ENCODE measurements at places on chromosomes 7 and 10. TPM values are rescaled to one million over a fixed set of nuclear protein-coding genes. Genes with fewer than 3 reads are reported as not detected.

DNA sequence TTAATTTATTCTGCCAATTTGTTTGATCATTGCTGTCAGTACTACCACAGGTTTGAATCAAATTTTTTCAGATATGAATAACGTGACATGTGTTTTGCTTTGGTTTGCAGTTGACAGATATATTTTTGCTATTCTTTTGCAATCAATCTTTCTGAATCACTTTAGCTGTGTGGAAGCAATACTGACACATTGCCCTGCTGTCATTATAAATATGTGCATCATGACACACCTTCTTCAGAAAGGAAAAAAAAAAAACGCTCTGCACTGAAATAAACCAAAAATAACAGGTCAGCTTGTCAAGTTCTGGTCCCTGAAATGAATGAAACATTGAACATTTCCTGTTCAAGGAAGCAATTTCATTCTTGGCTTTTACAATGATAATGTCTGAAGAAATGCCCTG, 93.8 kb upstream of the FAM13C start:
- H3K27ac ChIP-seq = no peak overlapping the region
- H3K36me3 ChIP-seq = no peaks in the 10 kb centered on the region
- H3K4me3 ChIP-seq = no peak overlapping the region
- DNase-seq = no peak
- H3K27me3 ChIP-seq = no peaks in the 10 kb centered on the region
- H3K4me1 ChIP-seq = peaks cover 5% of the 10 kb centered on the region

- H3K36me3 ChIP-seq = no peaks in the 10 kb centered on the region
- no peaks in the 10 kb centered on the region for H3K4me1 ChIP-seq
- no peak overlapping the region for H3K4me3 ChIP-seq
Measured at GRCh38 chr7:21468969-21469368, 41.1 kb downstream of the SP4 start.

DNA sequence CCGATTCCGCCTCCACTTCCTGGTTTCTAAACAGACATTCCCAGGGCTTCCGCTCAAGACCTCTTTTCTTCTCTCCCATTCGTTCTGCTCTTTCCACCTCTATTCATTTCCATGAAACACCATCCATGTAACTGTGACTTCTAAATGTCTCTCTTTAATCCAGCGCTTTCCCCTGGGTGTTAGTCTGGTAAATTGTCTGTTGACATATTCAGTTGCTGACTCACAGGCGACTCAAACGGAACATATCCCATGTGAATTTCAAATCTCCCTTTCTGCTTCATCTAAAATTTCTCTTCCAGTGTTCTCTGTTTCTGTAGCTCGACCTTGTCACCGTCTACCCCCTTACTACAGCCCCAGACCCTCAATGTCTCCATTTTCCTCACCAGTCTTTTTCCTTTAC, 119.1 kb downstream of the PFKFB3 start:
- H3K27ac ChIP-seq = no peak overlapping the region
- DNase-seq = no peak
- no peaks in the 10 kb centered on the region for H3K27me3 ChIP-seq

COL1A2 gene
- 1,356 TPM for total RNA-seq

FMC1 gene
- total RNA-seq = 11.4 TPM

DNA sequence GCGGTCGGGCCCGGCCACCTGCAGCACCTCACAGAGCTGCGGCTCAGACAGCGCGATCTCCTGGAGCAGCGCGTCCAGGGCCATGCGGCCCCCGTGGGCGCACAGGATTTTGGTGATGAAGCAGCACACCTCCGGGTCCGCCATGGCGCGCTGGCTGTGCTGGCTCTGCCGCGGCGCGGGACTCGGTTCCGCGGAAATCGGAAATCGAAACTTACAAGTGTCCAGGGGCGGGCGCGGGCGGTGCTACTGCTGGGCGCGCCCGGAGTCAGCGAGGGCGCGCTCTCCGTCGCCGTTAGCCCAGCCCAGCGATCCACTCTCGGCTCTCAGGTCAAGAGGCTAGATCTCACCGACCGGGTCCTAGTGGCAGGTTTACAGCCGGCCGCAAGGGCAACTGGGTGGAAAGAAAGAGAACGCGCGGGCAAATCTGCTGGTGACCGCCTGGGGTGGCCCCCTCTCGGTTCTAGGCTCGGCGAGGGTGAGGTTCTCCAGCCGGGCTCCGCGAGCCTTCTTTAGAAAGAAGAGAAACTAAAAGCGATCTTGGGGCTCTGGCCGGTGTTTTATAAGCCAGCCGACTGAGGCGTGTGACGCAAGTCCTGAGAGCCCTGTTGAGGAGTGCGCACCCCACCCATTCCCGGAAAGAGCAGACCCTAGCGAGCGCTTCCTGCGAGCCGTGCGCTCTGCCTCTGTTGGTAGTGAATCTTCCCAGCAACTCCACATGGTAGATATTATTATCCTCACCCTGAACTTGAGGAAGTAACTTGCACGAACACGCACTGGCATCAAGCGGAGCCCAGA, at the start of gene ZC3HAV1:
Gene ZC3HAV1, minus strand, starts transcription at position 533 of the 795 bp plus-strand sequence. Its CDS starts 389 bp downstream, at position 144.
- H3K4me3 ChIP-seq = peak within 1 kb of the TSS; percentile 99
- no peaks in the 10 kb centered on the region for H3K27me3 ChIP-seq
- peak; percentile 52 for DNase-seq
- H3K27ac ChIP-seq = peak within 1 kb of the TSS; percentile 92
- peaks cover 10% of the 10 kb centered on the region for H3K4me1 ChIP-seq
- no peaks in the 10 kb centered on the region for H3K36me3 ChIP-seq

DNA sequence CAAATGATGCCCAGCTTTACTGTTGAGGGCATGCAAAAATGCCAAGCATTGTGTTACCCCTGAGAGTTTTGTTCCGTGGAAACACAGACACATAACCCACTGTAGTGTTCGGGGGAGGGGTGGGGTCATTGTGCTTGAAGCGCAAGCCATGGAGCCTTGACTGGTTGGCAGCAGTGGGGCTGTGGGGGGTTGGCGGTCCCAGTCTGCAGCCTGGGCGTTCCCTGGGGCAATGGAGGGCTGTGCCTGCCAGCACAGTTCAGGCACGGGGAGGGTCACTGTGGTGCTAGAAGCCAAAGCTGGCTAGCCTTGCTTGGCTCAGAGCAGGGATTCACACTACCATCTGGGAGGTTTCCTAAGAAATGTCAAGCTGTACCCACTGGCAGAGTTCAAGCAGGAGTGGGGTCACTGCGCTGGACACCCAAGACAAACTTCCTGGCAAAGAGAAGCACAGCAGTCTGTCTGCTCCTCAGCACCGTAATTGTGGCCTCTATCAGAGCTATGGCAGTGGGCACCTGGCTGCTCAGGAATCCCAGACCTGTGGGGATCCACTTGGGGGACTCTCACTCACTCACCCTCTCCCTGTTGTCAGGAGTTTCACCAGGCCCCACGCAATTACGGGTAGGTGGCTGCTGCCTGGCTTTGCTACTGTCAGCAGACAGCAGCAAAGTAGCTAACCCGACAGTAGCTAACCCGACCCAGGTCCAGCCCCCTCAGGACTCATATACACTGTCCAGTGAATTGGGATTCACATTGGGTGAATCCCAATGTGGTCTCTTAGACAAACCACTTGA, 292.4 kb downstream of the ZWINT start:
- H3K27me3 ChIP-seq = no peaks in the 10 kb centered on the region
- no peak overlapping the region for H3K27ac ChIP-seq
- no peaks in the 10 kb centered on the region for H3K4me1 ChIP-seq
- no peak for DNase-seq
- no peaks in the 10 kb centered on the region for H3K36me3 ChIP-seq

- H3K4me3 ChIP-seq = peak overlapping the region; percentile 55
- no peak for DNase-seq
- H3K4me1 ChIP-seq = no peaks in the 10 kb centered on the region
- no peaks in the 10 kb centered on the region for H3K27me3 ChIP-seq
- no peak overlapping the region for H3K27ac ChIP-seq
Measured at GRCh38 chr7:157612664-157613561, 276.1 kb downstream of the DNAJB6 start.

CCDC3 gene
- total RNA-seq = 127 TPM

DNA sequence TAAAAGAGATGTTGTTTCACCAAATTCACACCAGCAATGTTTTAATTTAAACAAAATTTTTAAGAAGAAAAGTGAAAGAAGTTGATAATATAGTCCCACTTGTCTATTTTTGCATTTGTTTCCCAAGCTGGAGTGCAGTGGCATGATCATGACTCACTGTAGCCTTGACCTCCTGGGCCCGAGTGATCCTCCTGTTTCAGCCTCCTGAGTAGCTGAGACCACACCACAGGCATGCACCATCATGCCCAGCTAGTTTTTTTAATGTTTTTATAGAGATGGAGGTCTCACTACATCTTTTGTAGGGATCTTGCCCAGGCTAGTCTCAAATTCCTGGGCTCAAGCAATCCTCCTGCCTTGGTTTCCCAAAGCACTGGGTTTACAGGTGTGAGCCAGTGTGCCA, 14.1 kb upstream of the NDUFA5 start:
- no peaks in the 10 kb centered on the region for H3K27me3 ChIP-seq
- H3K4me1 ChIP-seq = no peaks in the 10 kb centered on the region
- H3K36me3 ChIP-seq = no peaks in the 10 kb centered on the region
- no peak for DNase-seq
- no peak overlapping the region for H3K4me3 ChIP-seq

- DNase-seq = no peak
- no peaks in the 10 kb centered on the region for H3K36me3 ChIP-seq
- H3K4me1 ChIP-seq = no peaks in the 10 kb centered on the region
- H3K27ac ChIP-seq = no peak overlapping the region
- no peak overlapping the region for H3K4me3 ChIP-seq
Measured at GRCh38 chr7:20651960-20652544, 36.6 kb downstream of the ABCB5 start.

SNX10 gene
- total RNA-seq = 2.3 TPM

- no peak for DNase-seq
- peaks cover 69% of the 10 kb centered on the region for H3K4me1 ChIP-seq
- no peak overlapping the region for H3K27ac ChIP-seq
- H3K4me3 ChIP-seq = peak overlapping the region; percentile 99
- H3K27me3 ChIP-seq = no peaks in the 10 kb centered on the region
Measured at GRCh38 chr10:104334965-104335650, 3.2 kb downstream of the ITPRIP start.

FXYD4 gene
- not detected for total RNA-seq

DNA sequence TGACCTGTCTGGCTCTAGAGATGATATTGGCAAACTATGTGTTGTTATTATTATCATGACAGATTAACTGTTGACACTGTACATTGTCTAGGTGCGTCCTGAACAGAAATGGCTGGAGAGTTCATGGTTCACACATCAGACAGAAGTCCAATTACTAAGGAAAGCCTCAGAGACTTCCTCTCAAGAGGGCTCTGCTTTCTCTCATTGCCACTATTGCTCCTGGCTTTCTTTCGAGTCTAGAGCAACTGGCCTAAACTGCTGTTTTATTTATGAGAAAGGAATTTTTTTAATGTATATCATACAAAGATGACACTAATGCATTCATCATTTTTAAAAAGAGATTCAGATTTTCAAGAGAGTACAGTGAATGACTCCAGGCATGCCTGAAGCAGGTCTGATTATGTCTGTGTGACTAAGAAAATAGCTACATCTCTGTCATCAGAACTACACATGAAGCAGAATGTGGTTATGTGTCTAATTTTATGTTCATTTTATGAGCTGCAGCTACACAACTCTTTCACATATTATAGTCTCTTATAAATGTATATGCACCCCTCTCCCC, 30.4 kb downstream of the NRCAM start:
- H3K4me3 ChIP-seq = no peak overlapping the region
- no peak for DNase-seq
- H3K27me3 ChIP-seq = no peaks in the 10 kb centered on the region
- H3K27ac ChIP-seq = no peak overlapping the region
- no peaks in the 10 kb centered on the region for H3K36me3 ChIP-seq

DNA sequence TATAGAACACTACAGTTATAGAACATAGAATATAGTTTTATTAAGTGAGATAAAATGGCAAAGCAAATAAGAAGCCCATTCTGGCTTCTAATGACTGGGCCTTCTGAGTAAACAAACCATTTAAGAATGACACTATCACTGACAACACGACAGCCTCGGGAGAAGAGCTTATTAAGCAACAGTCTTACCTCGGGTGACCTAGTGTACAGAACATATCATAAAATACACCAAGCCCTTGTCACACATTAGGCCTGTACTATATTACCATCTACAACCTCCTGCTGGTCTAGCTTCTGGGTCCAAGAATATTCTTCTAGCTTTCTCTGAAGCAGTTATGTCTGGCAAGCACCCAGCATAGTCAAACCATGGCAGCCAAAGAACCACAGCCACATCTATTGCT, 32.0 kb downstream of the CCDC186 start:
- H3K27ac ChIP-seq = no peak overlapping the region
- H3K36me3 ChIP-seq = peaks cover 1% of the 10 kb centered on the region
- DNase-seq = no peak
- H3K27me3 ChIP-seq = no peaks in the 10 kb centered on the region

OR13A1 gene
- not detected for total RNA-seq

MYH16 gene
- not detected for total RNA-seq

TMEM196 gene
- total RNA-seq = not detected

DNA sequence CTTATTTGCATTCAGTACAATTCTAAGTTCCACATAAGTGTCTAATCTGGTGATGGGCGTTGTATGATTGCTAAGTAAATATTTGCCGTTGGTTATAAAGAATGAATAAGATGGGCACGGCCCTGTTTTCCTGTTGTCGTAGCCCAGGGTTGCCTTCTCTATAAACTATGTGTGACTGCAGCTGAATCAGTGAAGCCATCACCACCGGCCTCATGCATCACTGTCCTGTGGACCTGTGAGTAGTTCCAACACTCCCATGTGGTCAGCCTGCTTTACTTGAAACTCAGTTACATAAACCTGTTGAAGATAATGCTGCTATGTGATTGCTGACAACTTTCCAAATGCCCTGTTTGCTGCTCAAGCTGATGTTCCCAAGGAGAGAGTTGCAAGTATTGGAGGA, 21.6 kb upstream of the KLF6 start:
- no peak overlapping the region for H3K4me3 ChIP-seq
- H3K27me3 ChIP-seq = no peaks in the 10 kb centered on the region
- H3K27ac ChIP-seq = peak overlapping the region; percentile 89

TAS2R38 gene
- total RNA-seq = not detected

DNA sequence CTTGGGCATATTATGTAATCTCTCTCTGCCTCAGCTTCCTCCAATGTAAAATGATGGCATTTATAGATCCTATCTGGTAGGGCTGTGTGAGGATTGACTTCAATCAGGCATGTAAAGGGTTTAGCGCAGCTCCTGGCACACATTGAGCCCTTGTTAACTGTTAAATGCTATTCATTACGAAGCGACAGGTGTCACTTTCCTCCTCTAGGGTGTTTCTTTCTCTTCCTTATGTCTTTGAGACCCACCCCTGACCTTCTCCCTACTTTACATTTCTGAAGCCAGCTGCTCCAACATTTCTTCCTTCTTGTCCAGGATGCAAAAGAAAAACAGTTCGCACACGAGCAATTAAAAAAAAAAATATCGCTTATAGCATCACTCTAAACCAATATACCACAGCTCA, 5.7 kb upstream of the R3HCC1L start:
- no peak for DNase-seq
- no peaks in the 10 kb centered on the region for H3K27me3 ChIP-seq
- no peak overlapping the region for H3K27ac ChIP-seq
- no peaks in the 10 kb centered on the region for H3K36me3 ChIP-seq
- no peaks in the 10 kb centered on the region for H3K4me1 ChIP-seq

DNA sequence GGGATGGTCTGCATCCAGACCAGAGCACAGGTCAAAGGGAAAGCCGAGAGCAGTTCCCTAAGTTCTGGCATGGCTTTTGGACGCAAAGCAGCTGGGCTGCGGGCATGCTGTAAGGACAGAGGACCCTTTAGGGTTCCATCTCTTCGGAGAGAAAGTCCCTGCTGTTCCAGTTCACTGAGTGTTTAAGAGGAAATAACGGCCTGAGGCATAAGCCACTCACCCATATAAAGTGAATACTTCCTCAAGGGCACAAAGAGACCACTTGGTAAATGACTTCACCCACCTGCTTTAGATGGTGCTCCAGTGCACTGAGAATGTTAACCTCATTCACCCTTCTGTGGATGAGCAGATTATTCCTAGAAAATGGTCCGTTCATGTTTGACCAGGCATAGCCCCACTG, 586.7 kb upstream of the GALNT17 start:
- no peaks in the 10 kb centered on the region for H3K36me3 ChIP-seq
- H3K27ac ChIP-seq = no peak overlapping the region
- H3K27me3 ChIP-seq = no peaks in the 10 kb centered on the region
- no peak for DNase-seq
- H3K4me3 ChIP-seq = no peak overlapping the region
- H3K4me1 ChIP-seq = no peaks in the 10 kb centered on the region

All from thoracic aorta (tissue), 2 donors.